ENCODE measurements at places on chromosomes 11 and 22.

- peak; percentile 80 for DNase-seq
These were observed at the start of gene CENPM for GRCh38 chr22:41946629-41947423. TSS of gene CENPM (minus strand) at chr22:41947152. CDS start at chr22:41947076, 76 bp downstream.

- DNase-seq, result no peak
These were observed 110.2 kb downstream of the C11orf91 start for GRCh38 chr11:33590441-33590840.

- no peak for DNase-seq
These were observed 23.9 kb downstream of the ELFN2 start for GRCh38 chr22:37403267-37403960.

DNA sequence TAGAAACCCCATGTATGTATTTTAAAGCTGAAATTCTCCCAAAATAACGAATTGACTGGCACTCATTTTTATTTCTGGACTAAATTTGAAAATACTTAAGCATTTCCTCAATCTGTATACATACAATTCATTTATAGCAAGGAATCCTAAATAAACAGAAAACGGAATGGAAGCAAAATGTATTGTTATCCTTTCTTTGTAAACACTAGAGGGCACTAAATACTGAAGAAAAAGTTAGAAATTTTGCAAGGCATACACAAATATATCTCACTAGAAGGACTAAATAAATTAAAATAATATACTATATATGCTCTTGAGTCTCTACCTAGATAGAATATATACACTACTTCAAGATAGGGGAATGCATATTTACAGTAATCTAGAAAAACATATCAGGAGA is 23.1 kb upstream of the ANO5 start:
- DNase-seq, result no peak

DNA sequence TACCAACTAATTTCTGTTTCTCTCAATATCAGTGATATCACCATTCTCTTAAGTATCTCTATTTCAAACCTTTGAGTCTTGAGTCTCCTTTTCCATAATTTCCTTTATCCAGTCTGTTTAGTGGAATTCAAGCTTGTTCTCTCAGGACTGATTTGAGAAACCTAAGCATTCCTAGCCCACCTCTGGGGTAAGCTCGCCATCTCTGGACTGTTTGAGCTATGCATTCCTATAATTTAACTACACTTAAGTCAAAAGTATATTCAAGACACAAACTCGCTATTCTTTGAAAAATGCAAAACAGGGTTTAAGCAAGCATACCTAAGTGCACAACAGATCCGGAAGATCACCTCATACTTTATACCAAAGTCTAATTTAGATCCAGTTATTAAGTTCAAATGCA is 2.1 kb upstream of the DLAT start:
- DNase-seq, result no peak

- DNase-seq, result no peak
These were observed 49.3 kb downstream of the CHRDL2 start for GRCh38 chr11:74681686-74682651.

DNA sequence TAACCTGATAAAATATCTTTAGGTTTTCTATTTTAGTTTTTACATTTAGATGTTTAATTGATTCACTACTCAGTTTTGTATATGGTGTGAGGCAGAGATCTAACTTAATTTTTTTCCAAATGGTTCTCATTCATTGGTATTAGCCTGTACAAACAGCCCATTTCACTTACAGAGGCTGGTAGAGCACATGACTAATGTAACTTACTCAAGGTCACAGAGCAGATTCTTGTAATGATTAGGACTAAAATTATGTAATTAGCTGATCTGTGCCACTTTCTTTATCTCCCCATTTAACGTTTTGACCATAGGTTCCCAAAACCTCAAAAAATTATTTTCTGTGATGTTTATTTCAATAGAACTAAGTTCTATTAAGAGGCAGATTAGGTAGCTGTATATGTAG is 16.5 kb upstream of the TNRC6B start:
- no peak for DNase-seq

DNA sequence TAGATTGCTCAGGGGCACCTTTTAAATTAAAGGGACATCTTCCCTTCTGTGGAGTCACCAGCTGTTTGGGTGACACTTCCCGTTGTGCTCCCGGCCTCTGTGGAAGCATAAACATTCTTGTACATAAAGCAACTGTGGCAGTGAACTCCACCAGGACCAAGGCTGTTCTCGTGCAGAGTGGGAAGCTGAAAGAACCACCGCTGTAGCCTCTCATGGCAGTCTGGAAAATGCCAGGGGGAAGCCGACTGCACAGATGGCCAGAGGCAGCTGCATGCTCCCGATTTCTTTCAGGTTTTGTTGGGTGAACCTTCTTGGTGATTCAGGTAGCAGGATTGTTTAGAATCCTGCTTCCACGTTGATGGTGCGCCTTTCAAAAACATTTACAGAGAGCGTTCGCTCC is 10.3 kb downstream of the UBASH3B start:
- no peak for DNase-seq

DNA sequence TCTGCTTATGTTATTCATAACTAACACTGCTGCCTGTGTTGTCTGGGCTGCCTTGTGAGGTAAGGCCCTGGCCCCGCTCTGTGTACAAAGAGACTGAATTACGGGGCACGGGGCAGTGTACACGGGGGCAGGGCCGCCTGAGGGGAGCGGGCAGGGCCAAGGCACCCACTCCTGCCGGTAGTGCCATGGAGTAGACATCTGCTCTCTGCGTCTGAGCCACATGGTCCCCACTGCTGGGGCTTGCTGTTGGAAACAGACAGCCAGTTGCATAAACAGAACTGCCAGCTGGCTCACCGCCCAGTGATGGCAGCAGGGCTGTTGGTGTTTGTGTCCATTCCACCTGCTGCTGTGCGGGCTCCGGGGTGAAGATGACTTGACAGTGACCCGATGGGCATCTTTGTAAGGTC is 19.8 kb downstream of the FAM118A start:
- no peak for DNase-seq

GRCh38 chr11:111561791-111562325 is 21.3 kb downstream of the LAYN start:
- DNase-seq, result no peak

DNA sequence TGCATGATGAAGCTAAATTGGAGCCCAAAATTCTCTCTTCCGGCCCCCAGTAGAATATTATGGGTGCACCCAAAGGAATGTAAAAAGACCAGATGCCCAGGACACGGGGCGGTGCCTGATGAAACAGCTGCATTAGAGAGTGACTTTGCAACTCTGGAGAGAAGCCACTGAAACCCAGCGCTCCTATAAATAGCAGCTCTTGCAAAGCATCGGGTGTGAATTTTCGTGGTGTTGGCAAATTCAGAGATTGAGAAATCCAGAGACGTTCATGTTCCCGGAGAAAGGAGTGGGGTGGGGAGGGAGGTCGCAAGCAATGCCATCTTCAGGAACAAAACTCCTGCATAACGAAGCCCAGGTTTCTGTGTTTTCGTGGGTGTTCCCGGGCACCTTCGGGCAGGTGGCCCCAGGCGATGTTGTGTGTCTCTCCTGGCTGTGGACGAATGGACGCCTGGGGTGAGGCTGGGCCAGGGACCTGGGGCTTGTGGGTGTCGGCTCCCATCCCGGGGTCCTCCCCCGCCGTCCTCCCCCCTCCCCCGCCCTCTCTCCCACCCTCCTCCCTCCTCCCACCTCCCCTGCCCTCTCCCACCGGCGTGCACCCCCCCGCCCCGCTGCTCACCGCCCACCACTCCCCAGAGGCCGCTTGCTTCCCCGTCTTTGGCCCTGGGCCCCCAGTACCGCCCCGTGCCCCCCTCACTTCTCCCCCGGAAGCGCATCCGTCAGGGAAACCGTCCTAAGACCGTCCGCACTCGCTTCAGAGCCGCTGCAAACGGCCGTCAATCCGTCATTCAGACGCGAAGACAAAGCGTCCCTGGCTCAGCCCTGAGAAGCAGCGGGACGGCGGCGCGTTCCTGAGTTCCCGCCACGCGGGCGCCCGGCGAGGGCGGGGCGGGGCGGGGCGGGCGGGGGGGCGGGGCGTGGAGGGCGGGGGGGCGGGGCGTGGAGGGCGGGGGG is 26.7 kb upstream of the TOLLIP start:
- DNase-seq, result no peak

DNA sequence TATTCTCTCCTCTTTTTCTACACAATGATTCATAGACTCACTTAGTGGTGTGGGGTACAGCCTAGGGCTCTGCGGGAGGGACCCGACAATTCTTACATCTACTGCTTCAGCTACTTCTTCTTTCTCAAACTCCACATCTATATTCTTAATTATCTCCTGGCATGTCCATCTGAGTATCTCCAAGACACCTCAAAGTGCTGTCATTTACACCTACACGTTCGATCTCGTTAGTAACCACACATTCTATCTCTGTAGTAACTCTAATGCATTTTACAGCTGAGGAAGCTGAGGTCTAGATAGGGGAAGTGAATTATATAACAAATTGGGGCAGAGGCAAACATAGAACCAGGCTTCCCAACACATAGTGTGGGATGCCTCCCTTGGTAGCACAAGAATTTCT is 27.7 kb upstream of the RRM1 start:
- no peak for DNase-seq

DNA sequence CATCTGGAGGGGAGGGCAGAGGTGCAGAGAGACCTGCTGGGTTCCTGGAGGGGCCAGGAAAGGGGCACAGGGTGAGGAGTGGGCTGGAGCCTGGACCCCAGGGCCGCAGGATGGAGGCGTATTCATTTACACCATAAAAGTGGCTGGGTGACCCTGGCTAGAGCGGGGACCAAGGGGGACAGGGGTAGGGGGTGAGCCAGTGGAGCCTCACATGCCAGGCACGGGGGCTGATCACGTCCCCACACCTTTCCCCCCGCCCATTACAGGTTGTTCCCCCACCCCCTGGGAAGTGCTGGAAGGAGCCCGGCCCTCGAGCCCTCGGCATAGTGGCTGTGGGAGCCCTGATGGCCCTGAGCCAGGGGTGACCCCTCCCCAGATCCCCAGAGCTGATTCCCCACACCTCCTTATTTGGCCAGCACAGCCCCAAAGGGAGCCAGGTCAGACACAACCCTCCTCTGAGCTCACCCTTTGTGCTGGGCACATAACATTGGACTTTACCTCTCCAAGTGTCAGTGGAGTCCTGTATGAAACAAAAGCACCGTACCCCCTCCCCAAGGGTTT is 781 bp downstream of the TCIRG1 start:
- DNase-seq, result no peak

DNA sequence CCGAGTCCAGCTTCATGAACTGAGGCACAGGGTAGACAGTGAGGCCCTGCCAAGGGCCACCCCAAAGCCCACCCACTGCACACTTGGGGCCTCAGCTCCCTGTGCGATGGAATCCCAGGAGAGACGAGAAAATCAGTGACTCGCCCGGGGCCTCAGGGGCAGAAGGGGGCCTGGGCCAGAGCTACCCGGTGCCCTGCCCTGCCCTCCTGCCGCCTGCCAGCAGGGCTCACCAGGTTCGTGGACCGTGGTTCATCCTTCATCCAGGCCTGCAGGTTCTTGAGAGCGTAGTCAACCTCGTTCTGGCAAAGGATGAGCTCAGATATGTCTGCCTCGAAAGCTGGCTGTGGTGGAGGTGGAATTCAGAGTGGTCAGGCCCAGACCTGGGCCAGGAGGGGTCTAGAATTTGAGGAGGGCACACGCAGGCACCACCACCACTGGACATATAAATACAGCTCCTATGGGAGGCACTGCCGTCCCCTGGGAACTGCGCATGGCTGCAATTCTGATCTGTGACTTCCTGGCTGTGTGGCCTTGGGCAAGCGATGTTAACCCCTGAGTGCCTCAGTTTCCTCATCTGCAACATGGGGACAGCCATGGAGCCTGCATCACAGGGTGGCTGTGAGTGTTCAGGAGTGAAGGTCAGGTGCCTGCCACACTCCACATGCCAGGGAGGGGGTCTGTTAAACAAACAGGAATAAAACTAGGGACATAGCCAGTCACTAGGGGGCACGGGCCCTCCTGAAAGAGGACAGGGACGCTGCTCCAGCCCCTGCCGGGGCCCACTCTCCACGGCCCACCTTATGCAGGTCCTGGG is 7.5 kb downstream of the ALDH3B2 start:
- no peak for DNase-seq

DNA sequence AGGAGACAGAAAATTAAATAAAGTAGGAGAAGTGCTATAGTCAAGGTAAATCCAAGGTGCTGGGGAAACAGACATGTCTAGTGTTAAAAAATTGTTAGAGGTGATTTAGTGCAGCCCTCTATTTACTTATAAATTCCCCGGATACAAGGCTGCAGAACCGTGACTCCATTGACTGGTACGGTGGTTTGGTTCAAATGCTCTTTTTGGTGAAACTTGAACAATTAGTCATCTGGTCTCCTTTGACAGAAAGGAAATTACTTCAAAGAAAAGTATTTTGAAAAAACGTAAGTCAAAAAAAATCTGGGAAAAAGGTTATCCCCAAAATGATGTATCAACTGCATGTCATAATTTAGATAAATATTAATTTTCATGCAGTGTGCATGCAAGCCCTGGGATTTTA is 399.2 kb downstream of the CNTN5 start:
- DNase-seq, result no peak

GRCh38 chr22:27784120-27784475 is 17.5 kb downstream of the MN1 start:
- DNase-seq, result no peak

- no peak for DNase-seq
These were observed 298.3 kb downstream of the ETS1 start for GRCh38 chr11:128289048-128289447.

DNA sequence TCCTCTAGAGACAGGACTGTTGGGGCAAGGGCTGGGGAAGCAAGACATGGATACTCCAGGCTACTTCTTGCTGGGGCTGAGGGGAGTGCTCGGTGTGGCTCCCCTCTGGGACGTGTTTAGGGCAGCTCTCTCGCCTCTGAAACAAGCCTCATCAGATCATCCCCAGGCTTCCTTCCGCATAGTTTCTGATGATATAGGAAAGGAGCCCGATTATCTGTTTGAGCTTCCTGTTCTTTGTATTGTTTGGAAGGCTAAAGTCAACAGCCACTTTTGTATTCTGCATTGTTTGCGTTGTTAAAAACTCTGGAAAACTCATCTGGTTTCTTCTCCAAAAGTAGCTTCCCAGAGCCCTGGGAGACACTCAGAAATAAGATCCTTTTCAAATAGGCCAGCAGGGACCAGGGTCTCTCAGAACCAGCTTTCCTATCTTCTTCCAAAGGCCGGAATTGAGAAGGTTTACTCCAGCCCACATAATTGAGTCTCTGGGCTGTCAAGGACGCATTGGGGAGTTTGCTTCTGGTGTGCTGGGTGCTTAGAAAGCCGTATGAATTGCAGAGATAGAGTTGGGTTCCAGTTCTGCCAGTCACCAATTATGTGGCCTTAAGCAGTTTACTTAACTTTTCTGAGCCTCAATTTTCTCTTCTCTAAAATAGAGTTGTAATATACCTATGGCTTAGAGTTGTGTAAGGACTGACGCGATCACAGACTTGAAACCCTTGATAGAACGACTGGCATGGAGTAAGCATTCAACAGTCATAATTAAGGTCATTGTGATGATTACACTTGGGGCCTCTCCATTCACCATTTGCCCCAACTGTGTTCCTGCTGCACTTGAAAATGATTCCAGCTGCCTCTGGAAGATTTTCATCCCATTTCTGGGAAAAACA is 19.1 kb downstream of the CD44 start:
- DNase-seq, result no peak

DNA sequence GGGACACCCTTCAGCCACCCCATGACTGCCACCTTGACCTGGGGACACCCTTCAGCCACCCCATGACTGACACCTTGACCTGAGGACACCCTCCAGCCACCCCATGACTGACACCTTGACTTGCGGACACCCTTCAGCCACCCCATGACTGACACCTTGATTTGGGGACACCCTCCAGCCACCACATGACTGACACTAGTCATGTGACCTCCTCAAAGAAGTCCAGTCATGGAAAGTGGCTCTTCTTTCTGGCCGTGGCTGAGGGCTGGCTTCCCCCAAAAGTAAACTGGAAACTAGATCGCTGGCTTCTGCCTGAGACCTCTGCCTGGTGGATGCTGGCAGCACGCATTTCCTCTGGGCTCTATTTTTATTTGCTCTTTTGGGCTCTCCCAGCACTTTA is 28.4 kb downstream of the ARFGAP2 start:
- no peak for DNase-seq

Measured in NCI-H1436 treated with DMSO at 0.1 percent for 48 hours (cell line).